ENCODE measurements at places on chromosomes 12 and 14.

- DNase-seq: peak; percentile 93
Observed at GRCh38 chr14:103512701-103513611, 9.7 kb downstream of the CKB start.

DNA sequence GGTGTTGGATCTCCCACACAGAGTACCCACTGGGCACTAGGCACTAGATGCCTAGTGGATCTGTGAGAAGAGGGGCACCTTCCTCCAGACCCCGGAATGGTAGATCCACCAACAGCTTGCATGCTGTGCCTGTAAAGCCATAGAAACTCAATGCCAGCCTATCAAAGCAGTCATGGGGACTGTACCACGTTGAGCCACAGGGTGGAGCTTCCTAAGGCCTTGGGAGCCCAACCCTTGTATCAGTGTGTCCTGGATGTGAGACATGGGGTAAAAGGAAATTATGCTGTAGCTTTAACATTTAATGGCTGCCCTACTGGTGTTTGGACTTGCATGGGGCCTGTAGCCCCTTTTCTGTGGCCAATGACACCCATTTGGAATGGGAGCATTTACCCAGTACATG lies 1024.9 kb downstream of the TMEM121 start:
- no peak for DNase-seq

DNA sequence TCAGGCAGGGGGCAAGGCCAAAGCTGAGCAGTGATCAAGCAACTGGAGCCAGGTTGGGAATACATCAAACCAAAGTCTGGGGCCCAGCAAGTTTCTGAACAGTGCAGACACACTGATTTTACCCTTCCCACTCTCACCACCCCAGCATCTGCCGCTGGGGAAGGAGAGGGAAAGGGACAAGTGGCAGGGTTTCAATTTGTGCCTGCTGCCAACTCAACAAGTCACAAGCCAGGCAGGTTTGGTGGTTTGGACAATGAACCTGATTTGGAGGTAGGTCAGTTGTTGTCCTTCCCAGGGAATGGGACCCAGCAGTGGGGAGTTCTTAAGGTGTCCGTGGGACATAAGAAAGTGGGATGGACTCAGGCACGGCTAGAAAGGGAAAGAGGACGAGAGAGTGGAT lies 151.9 kb upstream of the NOS1 start:
- no peak for DNase-seq

DNA sequence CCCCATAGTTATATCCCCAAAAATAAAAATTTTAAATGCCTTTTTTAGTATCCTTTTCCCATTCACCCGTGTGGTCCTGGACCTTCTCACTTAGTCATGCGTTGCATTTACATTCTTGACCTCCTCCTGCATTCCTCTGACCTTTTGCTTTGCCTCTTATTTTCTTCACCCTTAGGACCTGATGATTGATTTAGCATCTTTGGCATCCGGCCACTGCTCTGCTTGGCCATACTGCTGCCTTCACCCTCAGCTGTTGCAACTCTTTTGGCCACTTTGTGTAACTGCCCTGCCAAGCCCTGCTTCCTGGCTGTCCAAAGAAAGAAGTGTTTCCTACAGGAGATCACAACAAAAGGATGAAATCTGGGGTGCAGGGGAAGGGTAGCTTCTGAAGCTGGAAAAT lies 48.8 kb upstream of the SLC38A4 start:
- no peak for DNase-seq

- no peak for DNase-seq
Observed at GRCh38 chr12:40253936-40254335, 29.1 kb downstream of the LRRK2 start.

DNA sequence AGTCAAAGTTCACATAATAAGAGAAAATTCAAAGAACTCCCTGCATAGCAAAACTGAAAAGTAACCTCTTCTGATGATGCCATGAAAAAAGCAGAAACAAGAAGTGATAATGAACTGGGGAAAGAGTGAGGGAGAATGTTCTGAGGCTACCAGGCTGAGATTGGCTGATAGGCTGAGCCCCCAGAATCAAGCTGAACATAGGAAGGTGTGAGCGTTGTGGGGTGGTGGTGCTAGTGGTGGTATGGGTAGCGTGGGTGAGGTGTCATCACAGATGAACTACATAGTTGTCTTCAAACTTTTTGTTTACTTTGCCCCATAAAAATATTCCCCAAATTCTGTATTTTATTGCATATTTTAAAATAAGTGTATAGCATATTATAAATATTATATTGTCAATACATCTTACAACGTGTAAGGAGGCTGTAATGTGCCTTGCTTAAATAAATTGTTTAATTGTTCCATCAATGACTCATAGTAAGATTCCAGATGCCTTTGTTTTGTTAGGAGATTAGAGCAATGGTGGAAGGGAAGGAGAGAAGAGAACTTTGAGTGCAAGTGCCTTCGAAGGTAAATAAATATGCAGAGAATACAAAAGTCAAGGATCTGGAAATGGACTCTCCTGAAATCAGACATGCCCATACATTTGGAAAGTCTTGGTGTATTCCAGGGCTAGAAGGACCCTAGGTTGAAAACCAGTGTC lies 15.8 kb upstream of the CFAP54 start:
- no peak for DNase-seq

GRCh38 chr14:53532853-53533252 lies 379.7 kb upstream of the DDHD1 start:
- no peak for DNase-seq

DNA sequence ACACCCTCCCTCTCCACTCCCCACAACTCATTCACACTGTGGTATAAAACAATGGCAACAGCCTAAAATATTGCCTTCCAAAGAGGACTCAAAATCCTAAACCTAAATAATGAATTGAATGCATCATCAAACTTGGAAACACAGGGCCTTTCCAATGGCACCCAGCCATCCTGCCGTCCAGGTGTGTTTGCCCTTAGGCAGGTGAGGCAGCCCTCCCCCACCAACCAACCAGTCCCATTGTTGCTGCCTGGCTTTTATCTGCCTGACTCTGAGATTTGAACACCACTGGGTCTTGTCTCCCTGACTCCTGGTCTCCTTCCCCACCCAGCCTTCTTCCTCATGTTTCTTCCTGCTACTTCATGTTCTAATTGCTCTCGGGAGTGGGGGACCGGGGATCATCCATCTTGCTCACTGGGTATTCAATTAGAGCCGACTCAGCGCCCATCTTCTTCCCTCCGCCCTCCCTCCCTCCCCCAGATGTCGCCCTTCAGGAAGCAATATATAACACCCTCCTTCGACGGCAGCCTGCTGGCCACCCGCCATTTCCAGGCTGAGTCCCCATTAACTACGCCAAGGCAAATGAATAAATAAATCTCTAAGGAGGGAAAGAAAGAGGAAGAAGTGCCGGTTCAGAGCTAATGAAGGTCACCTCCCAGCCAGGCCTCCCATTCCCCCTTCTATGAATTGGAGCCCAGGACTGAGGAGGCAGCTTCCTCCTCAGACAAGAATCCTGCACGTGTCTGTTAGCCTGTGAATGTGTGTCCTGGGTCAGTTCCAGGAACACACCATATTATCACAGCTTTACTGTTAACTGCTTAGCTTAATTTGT lies 36.3 kb upstream of the NTF3 start:
- peak; percentile 71 for DNase-seq

- DNase-seq: no peak
Observed at GRCh38 chr12:119825262-119825661, 51.9 kb downstream of the CIT start.

DNA sequence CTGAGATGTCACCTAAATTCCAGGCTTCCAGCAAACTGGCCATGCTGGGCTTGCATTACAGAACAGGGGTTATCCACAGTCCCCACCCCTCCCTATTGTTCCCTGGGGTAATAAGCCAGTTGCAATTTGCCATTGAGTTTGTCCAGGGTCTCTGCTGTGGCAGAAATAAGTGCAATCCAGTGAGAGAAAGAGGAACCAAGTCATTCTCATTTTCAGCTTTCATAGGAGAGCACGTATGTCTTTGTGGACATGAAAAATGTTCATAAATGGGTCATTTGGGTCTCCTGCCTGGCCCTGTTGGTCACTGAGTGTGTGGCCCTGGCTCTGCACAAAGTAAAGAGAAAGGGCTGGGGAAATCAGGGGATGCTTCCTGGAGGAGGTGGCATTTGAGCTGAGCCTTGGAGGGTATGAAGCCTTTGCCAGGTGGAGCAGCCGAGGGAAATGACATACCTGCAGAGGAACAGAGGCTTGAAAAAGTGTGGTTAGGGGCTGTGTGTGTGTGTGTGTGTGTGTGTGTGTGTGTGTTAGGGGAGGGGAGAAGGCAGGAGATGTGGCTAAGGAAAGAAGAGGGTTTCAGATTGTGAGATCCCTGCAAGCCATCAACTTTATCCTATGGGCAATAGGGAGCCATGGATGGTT lies 29.3 kb downstream of the CMKLR1 start:
- DNase-seq: no peak
